ENCODE measurements at places on chromosomes 3 and 15. TPM values are rescaled to one million over a fixed set of nuclear protein-coding genes. Genes with fewer than 3 reads are reported as not detected.

GRCh38 chr15:66833803-66834202, 131.8 kb downstream of the SMAD6 start:
- no peak for DNase-seq

DNA sequence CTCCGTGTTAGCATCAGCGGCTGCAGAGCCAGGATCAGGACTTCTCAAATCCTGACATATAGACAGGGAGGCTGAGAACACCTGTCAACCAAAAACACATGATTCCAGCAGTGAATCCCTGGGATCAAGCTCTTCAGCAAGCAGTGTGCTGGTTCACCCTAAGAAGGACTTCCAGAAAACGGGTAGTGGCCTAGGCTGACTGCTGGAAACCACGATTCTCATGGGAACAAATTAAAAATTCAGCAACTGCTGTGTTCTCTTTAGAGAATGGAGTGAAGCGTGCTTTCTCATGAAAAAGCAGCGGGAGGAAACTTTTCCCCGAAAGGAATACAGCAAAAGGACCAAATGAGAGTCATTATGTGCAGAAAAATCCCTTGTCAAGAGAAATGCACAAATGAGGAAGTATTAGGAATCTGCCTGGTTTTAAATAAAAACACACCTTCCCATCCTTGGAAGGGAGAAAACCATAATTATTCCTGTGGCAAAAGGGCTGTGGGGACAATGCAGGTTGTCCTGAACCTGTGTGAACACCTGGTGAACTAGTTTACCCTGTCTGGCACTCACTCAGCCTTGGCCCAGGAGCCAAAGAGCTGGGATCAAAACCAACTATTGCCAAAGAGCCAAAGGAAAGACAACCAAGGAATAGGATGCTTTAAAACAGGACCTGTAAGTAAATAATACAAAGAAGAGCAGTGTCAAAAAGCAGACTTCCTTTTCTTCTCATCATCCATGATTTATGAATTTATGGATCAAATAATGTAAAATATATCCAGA, 13.4 kb downstream of the IL12A start:
- no peak for DNase-seq

Gene CHRNA7
- 4.7 TPM for total RNA-seq

Gene GOLGA8R
- not detected for total RNA-seq
